ENCODE measurements at places on chromosomes 2 and 18.

DNA sequence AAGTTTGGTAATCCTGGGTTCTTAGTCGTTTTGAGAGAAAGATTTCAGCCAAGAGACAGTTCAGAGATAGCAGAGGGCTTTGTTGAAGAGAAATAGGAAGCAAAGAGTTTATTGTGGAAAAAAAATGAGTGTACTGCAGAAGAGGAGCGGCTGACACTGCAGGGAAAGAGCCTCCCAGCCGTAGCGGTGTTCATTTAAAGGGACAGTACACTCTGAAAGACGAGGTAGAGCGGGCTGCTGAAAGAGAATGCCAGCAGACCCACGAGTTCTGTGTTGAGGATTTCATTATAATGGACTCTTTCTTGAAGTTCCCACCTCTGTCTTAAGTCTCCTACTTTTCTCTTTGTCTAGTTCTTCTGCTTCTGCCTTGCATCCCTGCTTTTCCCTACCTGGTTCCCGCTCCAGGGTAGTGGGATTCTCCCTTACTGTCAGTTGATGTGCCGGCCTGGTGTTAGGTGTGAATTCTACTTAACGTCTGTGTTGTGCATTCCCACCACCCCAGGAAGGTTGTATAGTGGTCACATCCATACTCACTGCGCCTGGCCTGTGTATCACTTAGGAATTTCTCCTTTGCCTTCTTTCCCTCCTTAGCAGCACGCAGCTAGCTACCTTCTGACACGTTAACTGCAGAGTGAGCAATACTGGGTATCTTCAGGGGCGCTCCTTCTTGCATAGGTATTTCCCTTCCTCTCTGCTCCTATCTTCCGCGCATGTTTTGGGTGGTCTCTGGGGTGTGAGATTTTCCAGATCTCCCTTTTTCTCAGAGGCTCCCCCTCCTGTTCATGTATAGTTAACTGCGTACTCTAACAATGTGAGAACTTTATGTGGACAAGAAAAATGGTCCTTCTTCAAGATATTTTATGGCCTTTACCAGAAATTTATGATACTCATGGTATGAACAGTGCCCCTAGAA lies 164.5 kb downstream of the PTH2R start:
- DNase-seq: no peak

GRCh38 chr2:228681979-228682378 lies 500.5 kb upstream of the SPHKAP start:
- no peak for DNase-seq

- no peak for DNase-seq
Measured at GRCh38 chr18:7224198-7224597, 6.7 kb upstream of the LRRC30 start.

GRCh38 chr2:239555571-239555905 lies 154.7 kb upstream of the HDAC4 start:
- no peak for DNase-seq

- DNase-seq: no peak
Measured at GRCh38 chr2:129716781-129717559, 262.5 kb upstream of the RAB6C start.

DNA sequence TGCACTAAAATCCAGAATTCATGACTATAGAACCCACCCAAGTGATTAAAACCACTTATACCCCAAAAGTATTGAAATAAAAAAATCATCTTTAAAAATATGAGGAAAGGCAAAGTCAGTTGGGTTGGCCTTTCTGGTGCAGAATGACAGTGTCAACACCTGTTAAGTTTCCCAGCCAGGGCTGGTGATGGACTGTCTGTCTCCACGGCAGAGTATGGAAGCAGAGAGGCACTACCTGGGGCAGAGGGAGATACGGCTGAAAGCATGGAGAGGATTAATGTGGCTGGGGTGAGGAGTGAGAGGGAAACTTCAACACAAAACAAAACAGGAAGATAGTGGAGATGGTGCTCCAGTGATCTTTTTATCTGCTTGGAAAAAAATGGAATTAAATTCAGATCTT lies 215.8 kb downstream of the FAM210A start:
- DNase-seq: no peak
